ENCODE measurements at places on chromosomes 5 and 9.

- no peak for DNase-seq
Observed at GRCh38 chr5:516338-516925, 7.8 kb downstream of the SLC9A3 start.

GRCh38 chr9:79135681-79136415, 435.9 kb upstream of the TLE4 start:
- no peak for DNase-seq

- DNase-seq, result no peak
Observed at GRCh38 chr5:93916872-93917271, 175.5 kb upstream of the POU5F2 start.

DNA sequence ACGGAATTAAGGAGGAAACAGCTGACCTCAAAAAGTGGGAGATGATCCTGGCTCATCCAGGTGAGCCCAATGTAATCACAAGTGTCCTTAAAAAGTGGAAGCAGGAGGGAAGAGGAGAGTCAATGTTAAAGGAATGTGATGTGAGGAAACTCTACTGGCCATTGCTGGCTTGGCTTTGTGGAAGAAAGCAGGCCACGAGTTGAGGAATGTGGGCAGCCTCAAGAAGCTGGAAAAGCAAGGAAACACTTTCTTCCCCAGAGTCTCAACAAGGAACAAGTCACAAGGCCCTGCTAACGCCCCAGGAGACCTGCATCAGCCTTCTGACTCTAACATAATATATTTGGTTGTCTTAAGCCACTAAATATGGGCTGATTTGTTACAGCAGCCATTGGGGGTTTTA, 252.8 kb downstream of the PSAT1 start:
- DNase-seq, result no peak

DNA sequence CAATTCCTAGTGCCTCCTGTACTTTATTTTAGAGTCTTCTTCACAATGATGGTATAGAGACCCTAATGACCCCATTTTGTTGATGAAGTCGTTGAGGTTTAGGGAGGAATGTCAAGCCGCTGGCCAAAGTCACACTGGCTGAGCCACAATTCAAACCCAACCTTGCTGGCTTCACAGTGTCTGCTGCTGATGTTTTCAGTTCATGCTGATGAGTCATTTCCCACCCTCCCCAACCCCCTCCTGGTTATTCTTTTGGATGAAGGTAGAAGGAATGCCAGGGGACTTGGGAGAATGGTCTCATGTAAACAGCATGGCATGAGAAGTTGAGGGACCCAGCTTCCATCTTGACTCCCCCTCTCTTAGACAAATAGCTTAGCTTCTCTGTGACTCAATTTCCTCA, 68.6 kb downstream of the TMEM252 start:
- DNase-seq, result no peak
